ENCODE measurements at places on chromosomes 2 and 18.

- DNase-seq = no peak
Measured at GRCh38 chr18:48946329-48946835, 4.4 kb downstream of the SMAD7 start.

GRCh38 chr2:8119782-8120505 lies 561.9 kb upstream of the ID2 start:
- DNase-seq = no peak

- DNase-seq = no peak
Measured at GRCh38 chr2:160388464-160389263, 104.9 kb downstream of the RBMS1 start.

GRCh38 chr18:40577239-40577980 lies 1377.6 kb upstream of the PIK3C3 start:
- DNase-seq = no peak

Measured in activated CD8-positive, alpha-beta memory T cell treated with anti-CD3 and anti-CD28 coated beads for 1 hour (primary cell).